NCI-H510A (cell line): ENCODE measurements at places on chromosomes 7 and 10.

DNA sequence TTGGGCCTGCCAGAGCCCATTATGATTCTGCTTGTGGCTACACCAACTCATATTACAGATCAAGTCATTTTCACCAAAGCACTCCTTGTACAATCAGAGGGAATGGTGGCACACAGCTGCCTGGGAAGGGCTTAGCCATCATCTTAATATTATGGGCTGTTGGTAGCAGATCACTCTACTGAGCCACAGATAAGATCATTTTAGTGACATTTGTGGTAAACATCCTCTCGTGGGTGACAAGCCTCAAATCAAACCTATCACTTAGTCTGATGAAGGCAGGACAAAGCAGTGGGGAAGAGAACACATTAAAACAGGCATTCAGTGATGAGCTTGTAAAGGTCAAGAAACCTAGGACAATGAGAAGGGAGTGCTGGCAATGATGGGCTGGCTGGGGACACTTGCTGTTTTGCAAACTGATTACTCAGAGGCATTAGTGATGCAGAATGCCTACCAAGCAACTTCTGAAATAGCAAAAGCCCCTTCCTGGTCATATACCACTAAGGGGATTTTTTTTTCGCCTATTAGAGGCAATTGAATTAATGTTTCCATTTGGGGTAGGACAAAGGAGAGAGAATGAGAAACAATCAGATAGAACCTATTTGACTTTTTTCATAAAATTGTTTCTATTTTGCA is 137.5 kb upstream of the WDR11 start:
- no peak for DNase-seq

GRCh38 chr7:105759670-105760550 is 116.5 kb downstream of the ATXN7L1 start:
- DNase-seq, result no peak

DNA sequence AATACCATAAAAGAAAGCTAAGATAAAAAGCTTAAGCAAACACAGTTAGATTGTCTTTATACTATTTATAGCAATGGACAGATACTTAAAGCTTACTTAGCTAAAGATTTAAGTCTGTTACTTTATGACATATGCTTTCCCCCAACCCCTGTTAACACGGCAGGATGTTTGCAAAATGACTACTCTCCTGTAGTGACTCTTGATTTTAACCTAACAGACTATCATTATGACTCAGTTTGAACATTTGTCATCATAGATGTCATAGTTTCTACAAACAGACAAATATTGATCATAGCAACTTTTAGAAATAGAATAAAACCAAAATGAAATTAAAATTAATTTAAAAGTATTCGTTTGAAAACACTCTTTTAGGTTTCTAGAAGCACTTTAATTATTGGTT is 7.8 kb upstream of the COMMD3 start:
- DNase-seq, result no peak

GRCh38 chr10:104580774-104581675 is 60.1 kb upstream of the SORCS3 start:
- DNase-seq, result no peak
